ENCODE measurements at places on chromosomes 16 and 17.

DNA sequence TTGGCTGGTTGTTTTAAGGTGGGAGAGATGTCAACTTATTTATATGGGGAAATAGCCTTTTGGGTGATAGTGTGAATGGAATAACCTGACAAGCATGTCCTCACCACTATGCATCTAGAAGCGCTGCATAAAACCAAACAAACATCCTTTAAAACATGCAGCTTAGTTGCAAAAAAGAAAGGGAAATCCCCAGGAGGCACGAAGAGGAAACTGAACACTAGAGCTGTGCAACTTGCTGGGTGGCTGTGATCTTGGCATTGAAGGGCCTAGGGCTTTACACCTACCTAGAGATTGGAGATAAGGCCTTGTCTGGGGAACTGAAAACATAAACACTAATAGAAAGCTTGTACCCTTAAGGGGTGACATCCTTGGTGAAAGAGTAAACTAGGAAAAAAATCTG lies 7.3 kb downstream of the C16orf54 start:
- no peak for DNase-seq

GRCh38 chr16:3950343-3951193 lies 70.1 kb upstream of the CREBBP start:
- no peak for DNase-seq

DNA sequence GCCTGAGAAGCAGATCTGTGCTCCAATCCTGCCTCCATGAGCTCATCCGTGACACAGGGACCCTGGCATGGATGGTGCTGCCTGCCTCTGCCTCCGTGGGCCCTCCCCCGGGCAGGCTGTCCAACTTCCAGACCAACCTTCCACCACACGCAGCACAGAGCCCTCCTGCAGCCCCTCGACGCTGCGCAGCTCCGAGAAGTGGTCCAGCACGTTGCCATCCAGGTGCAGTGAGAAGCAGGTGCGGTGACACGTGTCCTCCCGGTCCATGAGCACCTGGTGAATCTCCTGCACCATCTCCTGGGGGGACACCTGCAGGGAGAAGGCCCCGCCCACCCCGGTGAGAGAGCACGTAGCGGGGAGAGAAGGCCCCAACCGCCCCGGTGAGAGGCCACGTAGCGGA lies 8.4 kb downstream of the CLUH start:
- DNase-seq, result no peak

DNA sequence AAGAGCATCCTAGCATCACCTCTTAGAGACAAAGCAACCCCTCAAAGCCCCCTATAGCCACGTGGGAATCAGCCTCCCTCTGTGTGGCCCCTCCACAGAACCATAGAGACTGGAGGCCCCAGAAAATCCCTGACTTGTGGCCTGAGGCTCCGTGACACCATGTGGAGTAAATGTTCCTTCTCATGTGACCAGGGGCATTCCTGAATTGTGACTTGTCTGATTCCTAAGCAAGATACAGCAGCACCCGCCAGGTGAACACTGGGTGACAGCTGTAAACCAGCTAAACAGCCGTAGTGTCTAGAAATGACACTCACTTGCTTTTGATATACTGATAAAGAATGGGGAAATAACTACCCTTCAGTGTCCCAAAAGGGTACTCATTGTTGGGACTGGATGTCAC lies 79.0 kb downstream of the DYNLRB2 start:
- DNase-seq, result no peak

DNA sequence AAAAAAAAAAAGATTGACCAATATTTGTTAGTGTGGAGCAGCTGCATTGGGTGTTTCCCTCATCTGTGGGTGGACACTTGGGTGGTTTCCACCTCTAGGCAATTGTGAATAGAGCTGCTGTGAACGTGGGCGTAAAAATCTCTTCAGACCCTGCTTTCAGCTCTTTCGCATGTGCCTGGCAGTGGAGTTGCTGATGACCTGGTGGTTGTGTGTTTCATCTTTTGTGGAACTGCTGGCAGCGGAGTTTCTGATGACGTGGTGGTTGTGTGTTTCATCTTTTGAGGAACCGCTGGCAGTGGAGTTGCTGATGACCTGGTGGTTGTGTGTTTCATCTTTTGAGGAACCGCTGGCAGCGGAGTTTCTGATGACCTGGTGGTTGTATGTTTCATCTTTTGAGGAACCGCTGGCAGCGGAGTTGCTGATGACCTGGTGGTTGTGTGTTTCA lies 21.4 kb downstream of the ZC3H18 start:
- no peak for DNase-seq

- DNase-seq, result no peak
These were observed 389 bp downstream of the DUS1L start for GRCh38 chr17:82065193-82065637.

DNA sequence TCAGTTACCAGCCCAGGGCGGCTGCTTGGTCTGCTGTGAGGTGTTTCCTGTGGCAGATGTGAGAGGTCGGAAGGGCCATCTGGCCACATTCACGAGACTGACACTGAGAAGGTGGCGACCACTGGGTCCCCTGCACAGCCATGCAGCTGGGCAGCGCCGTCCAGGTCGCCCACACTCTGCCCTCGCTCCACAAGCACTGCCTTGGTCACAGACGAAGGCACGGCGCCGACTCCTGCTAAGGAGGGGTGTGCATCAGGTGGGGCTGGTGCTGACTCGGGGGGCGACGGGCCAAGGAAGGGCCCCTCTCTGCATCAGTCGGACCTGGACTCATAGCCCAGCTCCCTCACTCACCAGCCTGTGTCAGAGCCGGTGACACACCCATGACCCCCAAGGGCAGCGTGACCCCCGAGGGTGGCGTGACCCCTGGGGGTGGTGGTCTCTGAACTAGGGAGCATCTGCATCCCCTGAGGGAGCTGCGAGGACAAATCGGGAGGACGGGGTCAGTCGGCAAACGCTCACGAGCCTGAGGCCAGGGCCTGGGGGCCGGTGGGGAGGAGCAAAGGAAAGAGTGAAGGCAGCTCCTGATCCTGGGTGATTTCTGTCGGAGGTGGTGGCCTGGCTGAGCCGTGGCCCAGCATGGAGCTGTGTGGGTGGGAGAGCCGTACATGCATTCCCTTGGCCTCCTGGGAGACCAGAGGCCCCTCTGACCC lies 30.4 kb downstream of the NME3 start:
- no peak for DNase-seq

GRCh38 chr17:77677211-77677610 lies 281.3 kb upstream of the TNRC6C start:
- DNase-seq, result no peak

GRCh38 chr16:88669980-88670379 lies 7.1 kb upstream of the MVD start:
- no peak for DNase-seq

DNA sequence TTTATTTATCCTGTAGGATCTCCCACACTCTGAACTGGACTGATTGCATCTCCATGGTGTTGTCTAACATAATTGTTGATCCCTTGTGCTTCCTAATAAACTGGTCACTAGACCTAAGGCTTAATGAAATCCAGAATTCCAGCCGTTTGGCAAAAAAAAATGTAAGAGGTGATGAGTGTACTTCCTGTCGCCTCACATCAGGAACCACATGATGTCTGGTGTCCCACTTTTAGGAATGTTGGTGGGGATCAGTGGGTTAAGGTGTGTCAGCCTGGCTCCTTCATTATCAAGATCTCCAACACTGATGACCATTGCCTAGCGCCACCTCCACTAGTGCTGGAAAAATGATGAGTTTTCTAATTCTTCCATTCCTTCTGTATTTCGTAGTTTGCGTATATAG lies 18.6 kb upstream of the LONP2 start:
- DNase-seq, result no peak

DNA sequence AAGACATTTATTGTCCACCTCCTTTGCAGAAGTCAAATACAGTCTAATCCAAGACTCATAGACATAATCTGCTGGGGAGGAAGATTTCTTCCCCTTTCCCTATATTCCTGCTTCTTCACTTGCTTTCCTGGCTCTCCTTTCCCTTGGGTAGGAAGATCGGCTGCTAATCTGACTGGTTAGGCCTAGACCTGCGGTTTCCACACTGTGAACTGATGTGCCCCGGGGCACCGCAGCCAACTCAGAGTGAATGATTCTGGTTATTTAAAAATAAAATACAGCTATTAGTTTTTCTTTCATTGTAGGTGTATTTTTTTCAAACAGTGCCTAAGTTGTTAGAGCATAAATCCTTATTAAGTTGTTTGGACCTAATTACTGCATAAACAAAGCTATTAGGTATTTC lies 78.9 kb downstream of the DNAH3 start:
- DNase-seq, result no peak

- DNase-seq, result peak; percentile 12
These were observed 9.9 kb downstream of the TMIGD1 start for GRCh38 chr17:30323895-30324319.

- no peak for DNase-seq
These were observed 2.7 kb upstream of the KCNJ2 start for GRCh38 chr17:70166615-70167014.

- no peak for DNase-seq
These were observed 167.1 kb upstream of the MAF start for GRCh38 chr16:79767421-79768275.

DNA sequence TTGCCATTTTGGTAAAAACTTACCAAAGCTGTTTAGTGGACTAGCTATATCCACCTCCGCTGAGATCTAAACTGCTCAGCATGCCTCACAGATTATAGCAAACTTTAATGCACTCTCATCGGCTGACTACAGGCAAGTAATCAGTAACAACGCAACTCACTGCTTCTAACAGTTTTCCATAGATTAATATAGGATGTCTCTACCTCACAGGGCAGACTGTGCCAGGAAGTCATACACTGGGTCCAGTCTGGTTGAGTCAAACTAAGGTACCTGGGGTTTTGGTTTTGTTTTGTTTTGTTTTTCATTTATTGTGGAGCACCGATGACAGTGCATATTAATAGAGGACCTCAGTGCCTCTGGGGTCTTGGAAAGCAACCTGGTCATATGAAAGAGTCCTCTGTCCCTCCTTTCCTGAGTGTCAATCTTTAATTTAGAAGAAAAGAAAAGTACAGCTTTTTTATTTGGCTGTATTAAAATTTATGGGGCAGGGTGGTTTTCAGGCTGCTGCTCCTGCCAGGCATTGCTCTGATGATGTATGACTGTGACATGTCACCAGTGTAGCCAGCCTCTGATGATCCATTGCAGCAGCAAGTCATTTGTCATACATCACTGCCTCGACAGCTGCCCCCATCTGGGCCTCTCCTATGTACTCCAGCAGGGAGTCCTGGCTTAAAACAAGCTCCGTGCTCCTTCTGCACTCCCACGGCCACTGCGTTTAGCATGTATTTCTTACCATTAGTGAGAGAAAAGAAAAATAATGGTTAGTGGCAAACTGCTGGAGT lies 854.1 kb downstream of the KCNJ2 start:
- DNase-seq, result no peak

- no peak for DNase-seq
These were observed 85.4 kb upstream of the CLEC18A start for GRCh38 chr16:69865701-69866100.

DNA sequence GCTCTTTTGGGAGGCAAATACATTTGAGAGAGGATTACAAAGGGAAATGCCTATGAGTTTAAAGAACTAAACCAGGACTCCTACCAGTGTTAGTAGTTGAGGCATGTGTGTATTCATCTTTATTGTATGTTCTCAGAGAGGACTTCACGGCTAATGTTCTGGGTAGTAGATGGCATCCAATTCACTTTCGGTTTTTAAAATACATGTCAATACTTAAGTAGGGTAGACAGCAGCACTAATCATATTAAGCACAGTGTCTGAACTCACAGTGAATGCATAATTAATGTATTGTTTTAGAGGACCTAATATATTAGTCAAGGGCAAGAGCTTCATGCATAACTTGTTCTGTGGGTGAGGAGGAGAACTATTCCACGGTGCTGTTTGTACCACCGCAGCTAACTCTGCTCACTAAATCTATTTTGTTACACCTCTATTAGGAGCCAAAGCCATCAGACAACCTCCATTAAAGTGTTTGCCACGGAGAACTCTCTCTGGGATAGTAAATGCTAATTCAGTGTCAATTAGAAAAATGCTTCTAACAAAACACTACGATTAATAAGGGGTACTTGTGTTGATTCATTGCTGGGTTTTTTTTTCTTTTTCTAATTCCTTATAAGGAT lies 56.3 kb downstream of the COX10 start:
- DNase-seq, result no peak

- DNase-seq, result no peak
These were observed 78.9 kb upstream of the LHX1 start for GRCh38 chr17:36858119-36859002.

DNA sequence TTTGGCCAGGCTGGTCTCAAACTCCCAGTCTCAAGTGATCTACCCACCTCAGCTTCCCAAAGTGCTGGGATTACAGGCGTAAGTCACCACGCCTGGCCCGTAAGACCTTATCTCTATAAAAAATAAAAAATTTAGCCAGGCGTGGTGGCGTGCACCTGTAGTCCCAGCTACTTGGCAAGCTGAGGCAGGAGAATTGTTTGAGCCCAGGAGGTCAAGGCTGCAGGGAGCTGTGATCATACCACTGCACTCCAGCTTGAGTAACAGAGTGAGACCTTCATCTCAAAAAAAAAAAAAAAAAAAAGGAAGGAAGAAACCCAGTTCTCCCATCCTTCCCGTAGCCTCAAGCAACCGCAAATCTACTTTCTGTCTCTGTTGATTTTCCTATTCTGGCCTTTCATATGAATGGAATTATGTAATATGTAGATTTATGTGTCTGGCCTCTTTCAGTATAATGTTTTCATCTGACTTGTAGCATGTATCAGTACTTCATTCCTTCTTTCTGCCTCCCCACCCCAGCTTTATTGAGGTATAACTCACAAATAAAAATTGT lies 11.2 kb downstream of the CASC3 start:
- DNase-seq, result no peak

DNA sequence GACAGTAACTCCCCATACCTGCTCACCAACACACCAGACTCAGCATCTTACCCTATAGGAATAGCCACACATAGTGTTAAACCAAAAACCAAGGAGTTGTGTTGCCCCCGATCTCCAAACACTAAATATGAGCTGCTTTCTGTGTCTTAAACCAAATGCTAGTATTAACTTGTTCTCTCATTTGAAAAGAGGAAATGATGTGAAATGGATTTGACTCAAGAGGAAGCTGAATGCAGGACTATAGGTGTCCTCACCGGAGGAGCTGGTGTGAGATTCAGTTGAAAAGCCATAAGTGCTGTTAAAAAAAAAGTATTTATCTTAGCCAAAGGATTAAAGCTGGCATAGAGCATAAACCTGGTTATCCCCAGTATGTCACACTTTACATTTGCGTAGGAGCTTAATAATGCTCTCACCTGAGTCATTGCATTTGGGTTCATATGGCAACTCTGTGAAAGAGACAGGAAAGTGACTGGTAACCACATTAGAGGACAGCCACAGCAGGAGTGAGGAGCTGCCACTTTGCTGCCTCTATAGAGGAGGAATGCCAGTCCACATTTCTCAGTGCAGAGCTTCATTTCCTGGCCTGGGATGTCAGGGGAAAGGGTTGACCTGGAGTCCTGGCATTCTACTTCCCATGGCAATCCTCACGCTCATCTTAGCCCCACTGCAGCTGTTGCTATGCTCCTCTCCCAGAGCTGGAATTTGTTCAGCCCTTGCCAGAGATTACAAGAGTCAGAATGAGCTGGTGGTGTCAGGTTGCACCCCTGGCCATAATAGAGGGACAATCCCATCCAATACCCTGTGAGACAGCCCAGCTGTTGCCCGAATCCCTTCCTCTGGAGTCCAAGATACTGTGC lies 143.3 kb upstream of the ANKFN1 start:
- DNase-seq, result no peak

Data from activated CD8-positive, alpha-beta memory T cell treated with anti-CD3 and anti-CD28 coated beads for 48 hours (primary cell).